Esophagus squamous epithelium (tissue), 5 donors: ENCODE measurements at places on chromosomes 5 and 9.

GRCh38 chr5:149212198-149212951 is 59.3 kb upstream of the AFAP1L1 start:
- no peak overlapping the region for H3K4me3 ChIP-seq
- H3K27ac ChIP-seq: no peak overlapping the region
- H3K36me3 ChIP-seq: no peaks in the 10 kb centered on the region
- H3K4me1 ChIP-seq: no peaks in the 10 kb centered on the region

- H3K27ac ChIP-seq: no peak overlapping the region
- H3K4me1 ChIP-seq: no peaks in the 10 kb centered on the region
- no peak for DNase-seq
- H3K36me3 ChIP-seq: no peaks in the 10 kb centered on the region
These were observed 221.1 kb upstream of the NUDT12 start for GRCh38 chr5:103783669-103784068.

DNA sequence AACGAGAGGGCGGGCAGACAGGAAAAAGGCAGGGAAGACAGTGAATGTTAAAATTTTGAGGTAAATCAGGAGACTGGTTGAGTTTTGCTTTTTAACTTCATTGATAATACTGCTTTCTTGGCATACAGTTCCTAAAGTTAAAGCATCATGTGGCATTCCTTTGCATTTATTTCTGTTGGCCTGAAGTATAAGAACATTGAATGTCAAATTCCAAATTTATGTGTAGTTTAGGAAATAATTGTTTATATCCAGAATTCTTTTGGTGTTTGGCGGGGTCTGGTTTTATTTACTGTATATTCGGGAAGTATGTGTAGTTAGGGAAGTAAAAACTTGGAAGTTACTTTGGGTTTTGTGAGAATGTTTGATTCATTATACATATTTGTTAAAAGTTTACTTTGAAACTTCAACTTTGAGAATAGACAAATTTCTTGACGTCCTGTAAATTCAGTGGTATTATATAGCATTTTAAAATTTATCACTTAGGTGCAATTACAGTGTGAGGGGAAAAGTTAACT is 83.2 kb downstream of the PTPDC1 start:
- H3K27me3 ChIP-seq: no peaks in the 10 kb centered on the region
- peak overlapping the region; percentile 100 for H3K27ac ChIP-seq
- H3K36me3 ChIP-seq: no peaks in the 10 kb centered on the region
- DNase-seq: no peak
- peak overlapping the region; percentile 91 for H3K4me3 ChIP-seq

GRCh38 chr5:93723005-93723404 is 18.4 kb downstream of the POU5F2 start:
- no peaks in the 10 kb centered on the region for H3K27me3 ChIP-seq
- no peak overlapping the region for H3K27ac ChIP-seq
- DNase-seq: no peak
- H3K4me3 ChIP-seq: no peak overlapping the region
- H3K36me3 ChIP-seq: no peaks in the 10 kb centered on the region

DNA sequence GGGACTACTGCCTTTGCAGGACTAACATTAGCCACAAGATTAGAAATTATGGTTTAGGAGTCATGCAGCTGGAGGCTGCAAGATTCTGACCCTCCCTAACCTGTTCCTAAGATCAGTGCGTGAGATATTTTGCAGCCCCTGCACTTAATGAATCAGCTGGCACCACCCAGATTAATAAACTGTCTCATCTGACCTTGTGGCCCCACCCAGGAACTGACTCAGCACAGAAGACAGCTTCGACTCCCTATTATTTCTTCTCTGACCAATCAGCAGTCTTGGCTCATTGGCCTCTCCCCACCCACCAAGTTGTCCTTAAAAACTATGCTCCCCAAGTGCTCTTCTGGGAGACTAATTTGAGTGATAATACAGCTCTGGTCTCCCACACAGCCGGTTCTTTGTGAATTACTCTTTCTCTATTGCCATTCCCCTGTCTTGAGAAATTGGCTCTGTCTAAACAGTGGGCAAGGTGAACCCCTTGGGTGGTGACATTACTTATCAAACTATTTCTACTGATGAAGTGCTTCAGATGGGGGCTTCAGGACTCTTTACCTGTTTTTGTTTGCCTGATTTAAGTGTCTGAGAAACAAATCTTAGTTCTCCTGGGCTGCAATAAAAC is 17.0 kb downstream of the CTSL start:
- no peaks in the 10 kb centered on the region for H3K4me1 ChIP-seq
- no peak for DNase-seq
- H3K27ac ChIP-seq: no peak overlapping the region
- no peaks in the 10 kb centered on the region for H3K36me3 ChIP-seq

DNA sequence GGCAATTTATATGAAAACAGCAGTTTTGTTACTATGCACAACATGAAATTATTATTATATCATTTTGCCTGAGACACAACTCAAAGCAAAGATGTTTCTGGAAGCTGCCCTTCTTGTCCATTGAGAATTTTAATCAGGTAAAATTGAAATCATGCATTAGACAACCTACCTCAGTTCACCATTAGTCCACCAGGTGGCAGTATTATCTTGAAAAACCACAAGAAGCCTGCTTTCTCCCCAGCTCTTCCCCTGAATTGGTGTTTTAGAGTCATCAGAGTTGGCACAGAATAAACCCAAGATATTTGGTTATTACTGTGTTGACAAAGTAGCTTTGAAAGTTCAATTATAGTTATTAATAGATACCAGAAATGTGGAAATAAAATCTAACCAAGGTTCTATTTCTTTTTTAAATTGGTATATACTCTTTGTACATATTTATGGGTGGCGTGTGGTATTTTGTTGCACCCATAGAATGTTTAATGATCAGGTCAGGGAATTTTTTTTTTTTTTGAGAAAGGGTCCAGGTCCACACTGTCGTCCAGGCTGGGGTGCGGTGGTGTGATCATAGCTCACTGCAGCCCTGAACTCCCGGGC is 25.7 kb downstream of the UTP15 start:
- H3K27ac ChIP-seq: no peak overlapping the region
- H3K36me3 ChIP-seq: no peaks in the 10 kb centered on the region
- no peaks in the 10 kb centered on the region for H3K27me3 ChIP-seq
- H3K4me3 ChIP-seq: no peak overlapping the region

DNA sequence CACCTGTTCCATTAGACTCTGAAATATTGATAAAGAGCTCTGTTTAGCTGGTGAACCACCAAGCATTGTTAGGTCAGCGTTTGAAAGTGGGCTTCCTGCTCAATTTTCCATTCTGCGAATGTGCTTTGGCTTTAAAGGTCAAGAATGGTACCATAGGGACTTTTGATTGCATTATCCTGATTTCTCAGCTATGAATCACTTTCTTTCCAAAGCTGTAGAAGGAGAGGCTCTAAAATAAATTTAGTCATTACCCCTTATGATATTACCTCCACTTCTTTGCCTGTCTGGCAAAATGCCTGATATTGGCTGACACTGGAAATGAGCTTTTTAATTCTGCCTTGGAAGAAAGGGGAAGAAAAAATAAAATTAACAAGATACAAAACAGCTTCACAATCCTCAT is 237.2 kb upstream of the CTNND2 start:
- H3K4me1 ChIP-seq: no peaks in the 10 kb centered on the region
- H3K27me3 ChIP-seq: no peaks in the 10 kb centered on the region

DNA sequence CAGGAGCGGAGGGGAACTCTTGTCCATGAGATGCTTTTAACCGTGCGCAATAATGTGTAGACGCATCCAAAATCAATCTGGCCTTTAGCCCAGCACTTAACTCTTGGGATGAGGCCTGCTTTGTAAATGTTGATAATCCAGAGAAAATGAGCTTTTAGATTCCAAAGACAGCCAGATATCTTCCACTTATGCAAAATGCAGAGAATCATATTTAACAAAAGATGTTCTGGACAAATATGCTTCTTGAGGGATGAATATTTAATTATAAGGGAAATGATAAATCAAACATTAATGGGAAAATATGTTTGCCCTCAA is 5.6 kb downstream of the S1PR3 start:
- no peaks in the 10 kb centered on the region for H3K27me3 ChIP-seq
- DNase-seq: no peak
- peak overlapping the region; percentile 72 for H3K27ac ChIP-seq
- H3K4me3 ChIP-seq: no peak overlapping the region
- H3K36me3 ChIP-seq: no peaks in the 10 kb centered on the region

GRCh38 chr9:112149211-112149610 is 25.9 kb downstream of the SUSD1 start:
- DNase-seq: no peak
- H3K27ac ChIP-seq: no peak overlapping the region
- peaks cover 11% of the 10 kb centered on the region for H3K4me1 ChIP-seq
- no peaks in the 10 kb centered on the region for H3K27me3 ChIP-seq
- H3K4me3 ChIP-seq: no peak overlapping the region

GRCh38 chr5:56671571-56671970 is 143.8 kb upstream of the MAP3K1 start:
- H3K27ac ChIP-seq: peak overlapping the region; percentile 3
- no peak for DNase-seq
- peaks cover 51% of the 10 kb centered on the region for H3K4me1 ChIP-seq
- no peaks in the 10 kb centered on the region for H3K27me3 ChIP-seq

DNA sequence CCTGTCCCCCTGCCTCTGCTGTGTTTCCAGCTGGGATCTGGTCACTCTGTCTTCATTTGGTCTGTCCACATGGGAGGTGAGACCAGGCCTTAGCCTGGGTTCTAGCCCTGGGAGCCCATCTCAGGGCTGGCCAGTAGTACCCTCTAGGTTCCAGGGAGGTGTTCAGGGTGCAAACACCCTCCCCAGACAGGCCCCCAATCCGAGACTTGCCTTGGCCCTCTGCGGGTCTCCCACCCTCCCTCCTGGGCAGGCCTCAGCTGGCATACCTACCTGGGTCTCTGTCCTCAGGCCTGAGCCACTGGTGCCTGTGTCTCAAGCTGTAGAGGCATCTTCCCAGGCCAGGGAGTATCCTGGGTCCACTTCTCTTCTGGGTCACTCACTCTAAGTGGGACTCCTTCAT is 925 bp upstream of the SAPCD2 start:
- H3K27ac ChIP-seq: peak overlapping the region; percentile 80
- no peaks in the 10 kb centered on the region for H3K36me3 ChIP-seq
- no peak overlapping the region for H3K4me3 ChIP-seq
- DNase-seq: no peak

GRCh38 chr5:126508962-126509279 is 85.7 kb downstream of the GRAMD2B start:
- peak overlapping the region; percentile 67 for H3K27ac ChIP-seq
- no peak for DNase-seq
- no peaks in the 10 kb centered on the region for H3K36me3 ChIP-seq
- no peaks in the 10 kb centered on the region for H3K27me3 ChIP-seq

DNA sequence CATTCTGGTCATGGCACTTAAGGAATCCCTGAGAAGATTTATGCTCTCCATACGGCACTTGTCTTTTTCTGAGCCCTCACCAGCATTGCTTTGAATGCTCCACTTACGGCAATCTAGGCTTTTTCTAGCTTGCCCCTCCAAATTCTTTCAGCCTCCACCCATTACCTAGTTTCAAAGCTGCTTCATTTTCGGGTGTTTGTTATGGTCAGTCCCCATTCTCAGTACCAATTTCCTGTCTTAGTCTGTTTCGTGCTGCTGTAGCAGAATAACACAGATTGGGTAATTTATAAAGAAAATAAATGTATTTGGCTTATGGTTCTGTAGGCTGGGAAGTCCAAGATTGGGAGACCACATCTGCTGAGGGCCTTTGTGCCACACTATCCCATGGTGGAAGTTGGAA is 42.0 kb downstream of the ARHGEF28 start:
- H3K27me3 ChIP-seq: no peaks in the 10 kb centered on the region
- H3K27ac ChIP-seq: no peak overlapping the region
- H3K4me1 ChIP-seq: peaks cover 10% of the 10 kb centered on the region

GRCh38 chr9:99299211-99300102 is 77.4 kb downstream of the SEC61B start:
- H3K27ac ChIP-seq: no peak overlapping the region
- no peaks in the 10 kb centered on the region for H3K36me3 ChIP-seq

- DNase-seq: no peak
- no peaks in the 10 kb centered on the region for H3K27me3 ChIP-seq
- H3K4me1 ChIP-seq: no peaks in the 10 kb centered on the region
- H3K36me3 ChIP-seq: no peaks in the 10 kb centered on the region
- no peak overlapping the region for H3K27ac ChIP-seq
These were observed 127.5 kb upstream of the TNPO1 start for GRCh38 chr5:72688916-72689315.

- no peak overlapping the region for H3K27ac ChIP-seq
- no peaks in the 10 kb centered on the region for H3K36me3 ChIP-seq
- H3K27me3 ChIP-seq: no peaks in the 10 kb centered on the region
- no peaks in the 10 kb centered on the region for H3K4me1 ChIP-seq
- no peak for DNase-seq
- H3K4me3 ChIP-seq: no peak overlapping the region
These were observed 7.3 kb upstream of the RPS6 start for GRCh38 chr9:19387317-19387716.

DNA sequence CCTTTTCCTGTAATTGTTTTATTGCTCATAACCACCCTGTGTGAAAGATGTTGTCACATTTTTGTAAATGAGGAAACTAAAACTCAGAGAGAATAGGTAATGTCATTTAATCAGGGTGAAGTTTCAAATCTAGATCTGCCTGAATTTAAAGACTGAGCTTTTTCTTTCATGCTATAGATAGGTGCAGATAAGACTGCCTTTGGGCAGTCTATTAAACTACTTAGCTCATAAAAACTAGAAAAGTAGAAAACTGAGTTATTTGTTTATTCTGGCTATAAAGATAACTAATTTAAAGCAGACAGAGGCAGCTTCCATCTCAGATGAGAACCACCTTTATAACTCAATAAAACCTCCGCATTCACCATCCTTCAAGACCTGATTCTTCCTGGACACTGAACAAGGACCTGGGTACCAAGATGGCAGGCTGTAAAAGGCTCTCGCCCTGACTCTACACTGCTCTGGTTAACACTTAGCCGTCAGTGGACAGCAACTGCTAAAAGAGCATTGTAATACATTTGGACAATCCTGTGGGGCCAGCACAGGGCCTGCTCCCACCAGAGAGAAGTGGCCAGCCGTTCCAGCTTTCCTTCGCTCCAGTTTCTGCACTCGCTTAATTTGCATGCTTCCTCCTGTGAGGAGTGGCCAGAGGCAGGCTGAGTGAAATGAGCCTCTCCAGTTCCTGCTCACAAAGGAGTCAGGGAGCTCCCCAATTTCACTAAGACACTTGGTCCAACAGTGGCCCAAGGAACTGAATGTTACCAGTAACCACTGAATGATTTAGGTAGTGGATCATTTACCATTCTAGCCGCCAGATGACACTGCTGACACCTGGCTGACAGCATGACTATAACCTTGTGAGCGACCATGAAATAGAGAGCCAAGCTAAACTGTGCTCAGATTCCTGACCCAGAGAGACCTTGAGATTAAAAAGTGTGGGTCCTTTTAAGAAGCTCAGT is 566.4 kb downstream of the EFNA5 start:
- no peak overlapping the region for H3K27ac ChIP-seq
- no peaks in the 10 kb centered on the region for H3K27me3 ChIP-seq
- H3K4me1 ChIP-seq: no peaks in the 10 kb centered on the region
- no peaks in the 10 kb centered on the region for H3K36me3 ChIP-seq

DNA sequence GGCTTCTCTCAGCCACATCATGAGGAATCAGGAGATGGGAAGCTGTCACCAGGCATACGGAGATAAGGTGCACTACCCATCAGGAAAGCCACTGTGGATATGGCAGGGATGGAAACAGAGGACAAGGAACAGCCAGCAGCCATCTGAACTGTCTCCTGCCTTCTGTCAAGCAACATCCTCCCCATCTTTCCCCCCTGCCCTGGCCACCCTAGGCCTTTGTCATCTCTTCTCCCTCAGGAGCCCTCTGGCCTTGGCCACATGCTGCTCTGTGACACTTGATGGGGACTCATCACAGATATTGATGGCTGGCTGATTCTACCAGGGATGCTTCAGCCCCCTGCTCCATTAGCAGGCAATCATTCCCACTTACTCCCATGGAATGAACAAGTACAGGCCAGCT is 21.1 kb upstream of the MEIKIN start:
- no peak overlapping the region for H3K4me3 ChIP-seq
- DNase-seq: no peak
- H3K27me3 ChIP-seq: no peaks in the 10 kb centered on the region
- no peak overlapping the region for H3K27ac ChIP-seq
